Occipital lobe (tissue), 3 donors: ENCODE measurements at places on chromosomes 2 and 18. TPM values are rescaled to one million over a fixed set of nuclear protein-coding genes. Genes with fewer than 3 reads are reported as not detected.

FLACC1 gene
- 3.7 TPM for total RNA-seq

TEKT4 gene
- total RNA-seq = 0.31 TPM

LRATD1 gene
- 35.7 TPM for total RNA-seq

CD28 gene
- 0.78 TPM for total RNA-seq

EMILIN2 gene
- total RNA-seq = 2.0 TPM
